H1 (cell line): ENCODE measurements at places on chromosomes 3 and 15. TPM values are rescaled to one million over a fixed set of nuclear protein-coding genes. Genes with fewer than 3 reads are reported as not detected.

GRCh38 chr15:26901041-26901440 is 34.2 kb downstream of the GABRA5 start:
- no peaks in the 10 kb centered on the region for H3K27me3 ChIP-seq
- DNase-seq, result no peak
- H3K4me1 ChIP-seq, result no peaks in the 10 kb centered on the region
- no peaks in the 10 kb centered on the region for H3K36me3 ChIP-seq
- H3K4me3 ChIP-seq, result no peak overlapping the region

DNA sequence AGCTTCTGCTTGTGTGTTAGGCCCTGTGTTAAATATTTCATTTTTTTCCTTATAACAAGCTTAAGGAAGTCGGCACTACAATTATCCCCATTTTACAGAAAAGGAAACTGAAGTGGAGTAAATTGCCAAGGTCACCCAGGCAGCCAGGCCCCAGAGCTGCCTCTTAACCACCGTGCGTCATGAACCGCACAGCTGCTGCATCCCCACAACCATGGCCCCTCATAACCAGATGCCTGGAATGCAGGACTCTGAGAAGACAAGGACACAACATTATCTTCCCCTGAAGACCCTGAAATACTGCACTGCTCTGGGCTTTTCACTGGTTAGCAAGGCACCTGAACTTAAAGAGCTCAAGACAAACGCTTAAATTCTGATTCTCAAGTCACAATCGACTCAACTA is 14.6 kb downstream of the LRIG1 start:
- no peak overlapping the region for H3K27ac ChIP-seq
- no peaks in the 10 kb centered on the region for H3K36me3 ChIP-seq
- no peak overlapping the region for H3K4me3 ChIP-seq

- no peak overlapping the region for H3K4me3 ChIP-seq
- no peak overlapping the region for H3K27ac ChIP-seq
- no peaks in the 10 kb centered on the region for H3K27me3 ChIP-seq
- no peaks in the 10 kb centered on the region for H3K36me3 ChIP-seq
Measured at GRCh38 chr3:99891610-99892285, 74.1 kb downstream of the CMSS1 start.

DNA sequence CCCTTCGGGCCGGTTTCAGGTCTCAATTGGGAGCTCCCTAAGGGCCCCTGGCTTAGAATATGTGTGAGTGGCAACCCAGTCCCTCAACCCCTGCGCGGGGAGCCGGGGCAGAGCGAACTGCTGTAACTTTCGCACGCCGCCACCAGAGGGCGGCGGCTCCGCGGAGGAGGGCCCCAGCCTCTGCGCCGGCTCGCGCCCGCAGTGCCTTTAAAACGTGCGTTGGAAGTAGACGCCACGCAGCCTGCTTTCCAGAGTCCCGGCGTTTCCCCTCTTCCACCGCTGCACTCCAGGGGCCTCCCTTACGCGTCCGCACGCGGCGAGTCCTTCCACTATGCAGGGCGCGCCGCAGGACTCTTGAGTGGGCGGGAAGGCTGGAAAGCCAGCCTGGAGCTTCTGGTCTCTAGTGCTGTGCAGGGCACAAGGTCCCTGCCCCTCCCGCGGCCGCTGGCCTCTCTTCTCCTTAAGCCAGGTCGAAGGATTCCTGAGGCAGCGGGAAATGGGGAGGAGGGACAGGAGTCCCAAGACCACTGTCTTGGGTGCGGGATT is 23.7 kb upstream of the RNU6-1 start:
- H3K27ac ChIP-seq, result no peak overlapping the region
- H3K4me3 ChIP-seq, result peak overlapping the region; percentile 54
- H3K4me1 ChIP-seq, result peaks cover 15% of the 10 kb centered on the region; the same call in 1 of the 2 replicates
- peaks cover 4% of the 10 kb centered on the region; the same call in 1 of the 2 replicates for H3K27me3 ChIP-seq

DNA sequence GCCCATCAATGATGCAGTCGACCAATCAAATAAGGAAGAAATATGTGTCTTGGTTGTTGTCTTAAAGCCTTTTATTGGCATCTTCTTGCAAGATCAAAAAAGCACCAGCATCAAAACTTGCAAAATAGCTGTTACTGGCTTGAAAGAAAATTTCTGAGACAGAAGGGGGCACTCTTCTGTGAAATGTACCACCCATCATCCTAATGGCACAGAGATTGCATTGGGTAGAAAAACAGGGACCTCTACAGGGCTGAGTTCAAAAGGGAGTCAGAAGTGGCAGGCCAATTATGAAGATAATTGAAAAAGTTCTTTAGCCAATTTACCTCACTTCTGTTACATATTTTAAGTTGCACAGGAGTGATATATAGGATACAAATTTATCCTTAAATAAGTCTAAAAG is 122.3 kb upstream of the GPR149 start:
- H3K27me3 ChIP-seq, result no peaks in the 10 kb centered on the region
- no peak overlapping the region for H3K27ac ChIP-seq
- H3K4me1 ChIP-seq, result no peaks in the 10 kb centered on the region
- H3K4me3 ChIP-seq, result no peak overlapping the region

DNA sequence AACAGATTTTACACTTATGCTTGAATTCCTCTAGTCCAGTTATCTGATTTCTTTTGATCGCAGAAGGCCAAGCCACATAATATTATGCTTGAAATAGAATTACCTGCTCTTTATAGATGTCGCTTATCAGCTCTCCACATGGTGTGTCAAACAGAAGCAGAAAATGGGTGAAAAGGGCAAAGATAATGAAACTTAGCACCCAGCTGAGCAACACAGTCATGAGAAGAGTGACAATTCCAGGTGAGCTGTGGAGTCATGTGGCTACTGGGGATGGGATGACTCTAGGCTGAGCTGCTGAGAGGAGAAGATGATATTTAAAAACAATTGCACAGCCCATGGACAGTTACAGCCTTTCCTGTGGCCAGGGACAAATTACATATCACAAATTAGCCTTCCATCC is 398.7 kb upstream of the PDZRN3 start:
- H3K27me3 ChIP-seq, result no peaks in the 10 kb centered on the region
- H3K4me3 ChIP-seq, result no peak overlapping the region
- H3K27ac ChIP-seq, result no peak overlapping the region
- H3K4me1 ChIP-seq, result no peaks in the 10 kb centered on the region
- H3K36me3 ChIP-seq, result no peaks in the 10 kb centered on the region

Gene MKRN2OS
- polyA plus RNA-seq, result 0.15 and 0.17 TPM in 2 replicates

Gene CCR8
- polyA plus RNA-seq, result 0.33 and 0.35 TPM in 2 replicates

DNA sequence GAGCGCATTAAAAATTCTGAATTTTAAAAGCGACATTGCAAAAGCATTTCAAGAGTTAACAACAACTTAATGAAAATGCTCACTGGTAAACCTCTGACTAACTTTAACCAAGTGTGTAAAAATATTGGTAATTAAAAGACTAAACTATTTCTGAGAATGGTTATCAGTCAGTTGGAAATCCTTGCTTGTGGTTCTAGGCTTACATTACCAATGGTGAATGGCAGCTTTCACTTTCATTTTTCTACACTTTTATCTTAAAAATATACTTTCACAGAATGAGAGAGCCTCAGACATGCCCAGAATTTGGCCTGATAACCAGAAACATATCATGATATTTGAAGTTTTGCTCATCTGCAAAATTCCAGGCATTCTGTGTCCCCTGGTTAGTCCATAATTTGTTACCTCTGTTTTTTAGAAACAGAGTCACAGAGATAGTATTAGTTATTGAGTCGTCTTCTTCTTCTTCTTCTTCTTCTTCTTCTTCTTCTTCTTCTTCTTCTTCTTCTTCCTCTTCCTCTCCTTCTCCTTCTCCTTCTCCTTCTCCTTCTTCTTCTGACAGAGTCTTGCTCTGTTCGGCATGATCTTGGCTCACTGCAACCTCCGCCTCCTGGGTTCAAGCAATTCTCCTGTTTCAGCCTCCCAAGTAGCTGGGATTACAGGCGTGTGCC is 5.5 kb upstream of the RNF111 start:
- H3K27me3 ChIP-seq, result no peaks in the 10 kb centered on the region
- no peak for DNase-seq
- peaks cover 3% of the 10 kb centered on the region; the same call in 1 of the 2 replicates for H3K4me1 ChIP-seq
- H3K4me3 ChIP-seq, result no peak overlapping the region
- H3K27ac ChIP-seq, result no peak overlapping the region

DNA sequence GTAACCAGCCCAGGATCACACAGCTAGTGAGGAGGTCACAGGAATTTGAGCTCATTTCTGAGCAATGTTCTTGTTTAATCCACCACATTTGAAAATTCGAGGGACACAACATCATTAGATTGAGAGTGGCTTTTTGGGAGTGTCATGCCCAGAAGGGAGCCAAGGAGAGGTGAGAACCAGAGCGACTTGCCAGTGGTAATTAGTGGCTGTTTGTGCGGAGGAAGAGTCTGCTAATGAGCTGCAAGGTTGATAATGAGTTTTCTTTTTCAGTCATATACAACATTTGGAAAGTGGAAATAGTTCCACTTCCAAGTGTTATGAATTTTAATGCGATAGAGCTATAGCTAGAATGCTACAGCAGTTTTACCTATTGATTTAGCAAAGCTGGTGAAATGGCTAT is 19.7 kb downstream of the GABRA5 start:
- no peak overlapping the region for H3K4me3 ChIP-seq
- DNase-seq, result no peak
- H3K36me3 ChIP-seq, result no peaks in the 10 kb centered on the region; the same call in 1 of the 2 replicates

DNA sequence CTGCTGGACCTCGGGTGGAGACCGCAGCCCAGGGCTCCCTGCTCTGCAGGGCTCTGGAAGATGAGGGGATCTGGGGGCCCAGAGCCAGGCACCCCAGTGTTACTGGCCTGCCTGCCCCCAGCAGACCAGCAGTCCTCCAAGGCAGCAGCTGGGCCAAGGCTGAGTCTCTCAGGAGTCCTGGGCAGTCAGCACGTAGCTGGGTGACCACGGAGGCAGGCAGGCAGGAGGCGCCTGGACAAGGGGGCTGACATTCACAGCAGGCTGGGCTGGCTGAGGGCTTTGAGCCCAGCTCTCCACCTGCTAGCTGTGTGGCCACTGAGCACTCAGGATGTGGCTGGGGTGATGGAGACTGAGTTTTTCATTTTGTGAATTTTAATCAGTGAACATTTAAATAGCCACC is 67.9 kb downstream of the IQSEC1 start:
- H3K36me3 ChIP-seq, result no peaks in the 10 kb centered on the region
- H3K4me3 ChIP-seq, result no peak overlapping the region
- no peaks in the 10 kb centered on the region for H3K27me3 ChIP-seq
- H3K4me1 ChIP-seq, result no peaks in the 10 kb centered on the region
- no peak overlapping the region for H3K27ac ChIP-seq

Gene FEZF2
- polyA plus RNA-seq, result 0.06 and 0.11 TPM in 2 replicates

Gene CIDEC
- polyA plus RNA-seq, result not detected in 2 replicates

GRCh38 chr15:44096596-44096995 is 98.5 kb downstream of the FRMD5 start:
- H3K4me3 ChIP-seq, result no peak overlapping the region
- DNase-seq, result no peak
- no peaks in the 10 kb centered on the region for H3K4me1 ChIP-seq

DNA sequence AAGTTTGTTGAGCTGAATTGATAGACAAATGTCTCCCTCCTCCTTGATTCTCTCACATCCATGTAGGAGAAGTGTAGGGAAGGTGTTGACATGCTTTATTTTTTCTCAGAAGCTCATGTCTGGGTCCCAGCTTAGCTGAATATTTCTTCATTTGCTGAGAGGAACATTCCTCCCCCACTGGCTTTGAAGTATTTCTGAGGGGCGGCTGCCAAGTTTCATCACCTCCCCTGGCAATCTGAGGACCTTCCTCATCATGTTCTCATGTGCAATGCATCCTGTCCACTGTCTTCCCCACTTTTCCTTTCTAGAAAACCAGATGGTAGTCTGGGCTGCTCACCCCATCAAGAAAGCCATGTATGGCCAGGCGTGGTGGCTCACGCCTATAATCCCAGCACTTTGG is 168.9 kb upstream of the RGMA start:
- H3K27me3 ChIP-seq, result no peaks in the 10 kb centered on the region
- no peak overlapping the region for H3K27ac ChIP-seq
- H3K36me3 ChIP-seq, result no peaks in the 10 kb centered on the region
- no peak overlapping the region for H3K4me3 ChIP-seq
- H3K4me1 ChIP-seq, result no peaks in the 10 kb centered on the region
- no peak for DNase-seq

GRCh38 chr3:46463120-46463867 is 1.4 kb downstream of the LTF start:
- no peaks in the 10 kb centered on the region for H3K36me3 ChIP-seq
- H3K4me3 ChIP-seq, result no peak overlapping the region
- H3K4me1 ChIP-seq, result peaks cover 5% of the 10 kb centered on the region; the same call in 1 of the 2 replicates
- DNase-seq, result no peak
- peaks cover 7% of the 10 kb centered on the region for H3K27me3 ChIP-seq

Gene LDHAL6B
- polyA plus RNA-seq, result not detected in 2 replicates

GRCh38 chr3:151581035-151581434 is 120.2 kb upstream of the IGSF10 start:
- no peak for DNase-seq
- H3K27ac ChIP-seq, result no peak overlapping the region
- peaks cover 3% of the 10 kb centered on the region for H3K4me1 ChIP-seq
- no peaks in the 10 kb centered on the region for H3K27me3 ChIP-seq
